ENCODE measurements at places on chromosomes 2 and 18.

- no peak for DNase-seq
These were observed 46.3 kb downstream of the NOP58 start for GRCh38 chr2:202311823-202312388.

GRCh38 chr2:67982956-67983355 lies 79.8 kb downstream of the C1D start:
- DNase-seq, result no peak

- DNase-seq, result no peak
These were observed 268.2 kb upstream of the SESTD1 start for GRCh38 chr2:179532863-179533278.

- no peak for DNase-seq
These were observed 156.1 kb downstream of the MYO1B start for GRCh38 chr2:191401287-191401686.

- no peak for DNase-seq
These were observed 40.7 kb upstream of the NEMP2 start for GRCh38 chr2:190575263-190575662.

DNA sequence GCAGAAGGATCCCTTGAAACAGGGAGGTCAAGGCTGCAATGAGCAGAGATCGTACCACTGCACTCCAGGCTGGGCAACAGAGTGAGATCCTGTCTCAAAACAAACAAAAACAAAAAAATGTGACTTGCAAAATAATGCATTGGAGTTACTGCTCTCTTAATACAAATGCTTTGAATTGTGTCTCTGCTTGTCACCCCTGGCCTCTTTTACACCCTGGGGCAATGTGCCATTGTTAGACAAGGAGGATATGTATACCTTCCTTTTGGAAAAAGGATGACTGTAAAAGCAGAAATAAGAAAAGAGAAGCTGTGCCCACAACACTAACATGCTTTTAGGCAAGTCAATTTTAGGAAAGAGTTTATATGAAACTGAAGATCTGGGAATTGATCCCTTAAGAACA lies 20.8 kb upstream of the C2orf74 start:
- DNase-seq, result no peak

- DNase-seq, result no peak
These were observed 232.4 kb upstream of the HNRNPA3 start for GRCh38 chr2:176979981-176980710.

- DNase-seq, result no peak
These were observed 26.9 kb upstream of the SLC66A3 start for GRCh38 chr2:11128243-11128951.
